Activated T-helper 1 cell treated with anti-CD3 and anti-CD28 coated beads, Interleukin-12 subunit alpha, Interleukin-12 subunit beta, Interleukin-2, Interleukin-4 antibody, amounts not matched to agents 30 ng/mL and 10 ng/mL and 1 ng/mL, durations not matched to agents 14 hours and 24 hours and 36 hours (primary cell): ENCODE measurements at places on chromosomes 4 and X. TPM values are rescaled to one million over a fixed set of nuclear protein-coding genes. Genes with fewer than 3 reads are reported as not detected.

The RTL5 gene
- 0.26 and 0.29 TPM in 2 replicates for total RNA-seq

The CT45A10 gene
- total RNA-seq = not detected in 2 replicates

DNA sequence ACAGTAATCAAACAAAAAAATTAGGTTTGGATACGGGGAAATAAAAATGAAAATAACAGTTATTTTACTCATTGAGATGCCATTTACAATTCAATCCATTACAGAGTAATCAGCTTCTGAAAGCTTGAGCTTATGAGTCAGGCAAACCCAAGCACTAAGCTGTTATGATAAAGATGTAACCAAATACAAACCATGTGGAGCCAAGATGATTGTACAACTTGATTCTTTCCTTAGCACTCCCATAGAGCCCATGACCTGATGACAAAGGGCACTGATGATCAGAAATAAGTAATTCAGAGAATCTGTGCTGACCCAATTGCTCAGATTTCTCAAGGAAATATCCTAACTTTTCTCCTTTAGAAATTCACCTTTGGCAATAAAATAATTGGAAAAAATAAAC, 40.5 kb upstream of the PRKG2 start:
- H3K4me1 ChIP-seq = no peaks in the 10 kb centered on the region
- H3K4me3 ChIP-seq = no peak overlapping the region
- peaks cover 2% of the 10 kb centered on the region for H3K27me3 ChIP-seq
- H3K27ac ChIP-seq = no peak overlapping the region

GRCh38 chr4:528296-528695, 29.3 kb downstream of the PIGG start:
- H3K27ac ChIP-seq = no peak overlapping the region
- no peak overlapping the region for H3K4me3 ChIP-seq
- no peak for DNase-seq
- H3K27me3 ChIP-seq = no peaks in the 10 kb centered on the region

- H3K36me3 ChIP-seq = peaks cover 4% of the 10 kb centered on the region
- H3K27ac ChIP-seq = no peak overlapping the region
Observed at GRCh38 chr4:81427344-81427821, 44.3 kb downstream of the RASGEF1B start.

GRCh38 chrX:17931855-17932254, 70.8 kb upstream of the RAI2 start:
- H3K4me3 ChIP-seq = no peak overlapping the region
- H3K4me1 ChIP-seq = no peaks in the 10 kb centered on the region
- no peaks in the 10 kb centered on the region for H3K36me3 ChIP-seq
- H3K27me3 ChIP-seq = no peaks in the 10 kb centered on the region
- DNase-seq = no peak
